WTC11 (cell line): ENCODE measurements at places on chromosomes 11 and 22. TPM values are rescaled to one million over a fixed set of nuclear protein-coding genes. Genes with fewer than 3 reads are reported as not detected.

SLC15A3 gene
- total RNA-seq = 10.2 to 12.1 TPM (median 11.5 TPM) in 3 replicates

SESN3 gene
- total RNA-seq = 34.9 to 38.2 TPM (median 35.1 TPM) in 3 replicates

ENDOD1 gene
- total RNA-seq = 2.6 to 3.3 TPM (median 3.2 TPM) in 3 replicates

POLD3 gene
- total RNA-seq = 21.9 to 24.1 TPM (median 23.4 TPM) in 3 replicates

NXPE2 gene
- total RNA-seq = not detected in 3 replicates

TNNI2 gene
- total RNA-seq = 0.41 TPM in 1 of 3 replicates, not detected in the others

STIP1 gene
- 291 to 296 TPM (median 296 TPM) in 3 replicates for total RNA-seq

TRIM29 gene
- total RNA-seq = 0.11 to 0.39 TPM (median 0.27 TPM) in 3 replicates

OR51E2 gene
- total RNA-seq = not detected in 3 replicates

ACR gene
- total RNA-seq = 0.18 to 0.55 TPM (median 0.46 TPM) in 3 replicates

ALX4 gene
- total RNA-seq = not detected in 3 replicates

C22orf31 gene
- total RNA-seq = not detected in 3 replicates

CYP2D6 gene
- total RNA-seq = 1.4 to 1.7 TPM (median 1.6 TPM) in 3 replicates

POU2AF2 gene
- total RNA-seq = not detected in 3 replicates

LGALS1 gene
- 17.3 to 23.5 TPM (median 19.2 TPM) in 3 replicates for total RNA-seq

KRTAP5-4 gene
- not detected in 3 replicates for total RNA-seq

HSPB2 gene
- total RNA-seq = 0.33 to 0.62 TPM (median 0.55 TPM) in 3 replicates

ZC3H12C gene
- 2.4 to 3.1 TPM (median 2.8 TPM) in 3 replicates for total RNA-seq

F2 gene
- 0.50 to 0.82 TPM (median 0.73 TPM) in 3 replicates for total RNA-seq

SMC1B gene
- 0.07 to 0.18 TPM (median 0.11 TPM) in 3 replicates for total RNA-seq

UEVLD gene
- total RNA-seq = 6.7 to 8.6 TPM (median 7.5 TPM) in 3 replicates

NCAPH2 gene
- total RNA-seq = 69.8 to 78.4 TPM (median 70.3 TPM) in 3 replicates

PRG3 gene
- not detected in 3 replicates for total RNA-seq

TSGA10IP gene
- 3.4 to 4.5 TPM (median 4.1 TPM) in 3 replicates for total RNA-seq

ARVCF gene
- total RNA-seq = 58.3 to 65.4 TPM (median 61.3 TPM) in 3 replicates

ZNRF3 gene
- total RNA-seq = 20.6 to 25.4 TPM (median 21.6 TPM) in 3 replicates

OR51B4 gene
- total RNA-seq = not detected in 3 replicates

VSIG2 gene
- 0.46 to 0.79 TPM (median 0.71 TPM) in 3 replicates for total RNA-seq

RIN1 gene
- 4.7 to 5.5 TPM (median 5.0 TPM) in 3 replicates for total RNA-seq

HOATZ gene
- total RNA-seq = not detected in 3 replicates

SAC3D1 gene
- 22.2 to 26.2 TPM (median 22.8 TPM) in 3 replicates for total RNA-seq

NR1H3 gene
- total RNA-seq = 26.3 to 31.1 TPM (median 29.9 TPM) in 3 replicates

MMP27 gene
- not detected in 3 replicates for total RNA-seq

PKDREJ gene
- total RNA-seq = 0.02 to 0.07 TPM in 2 of 3 replicates, not detected in the other

FAM180B gene
- 0.16 to 0.28 TPM in 2 of 3 replicates, not detected in the other for total RNA-seq

EML3 gene
- total RNA-seq = 45.5 to 54.7 TPM (median 51.1 TPM) in 3 replicates

BCO2 gene
- 0.48 to 1.3 TPM (median 1.0 TPM) in 3 replicates for total RNA-seq

HMOX1 gene
- 11.1 to 12.1 TPM (median 11.1 TPM) in 3 replicates for total RNA-seq

EHF gene
- 0.16 to 0.60 TPM (median 0.46 TPM) in 3 replicates for total RNA-seq

TBX1 gene
- 7.9 to 12.8 TPM (median 9.3 TPM) in 3 replicates for total RNA-seq

TRIM48 gene
- not detected in 3 replicates for total RNA-seq

KRTAP5-8 gene
- total RNA-seq = not detected in 3 replicates

APOBEC3B gene
- 4.0 to 7.5 TPM (median 6.4 TPM) in 3 replicates for total RNA-seq

PATL1 gene
- 27.6 to 30.5 TPM (median 29.9 TPM) in 3 replicates for total RNA-seq

CRYBB2 gene
- total RNA-seq = 0.28 TPM in 1 of 3 replicates, not detected in the others

BIK gene
- total RNA-seq = 3.0 to 3.9 TPM (median 3.2 TPM) in 3 replicates

OR2AT4 gene
- total RNA-seq = 0.02 TPM in 1 of 3 replicates, not detected in the others

DNAJC24 gene
- 14.6 to 17.8 TPM (median 15.4 TPM) in 3 replicates for total RNA-seq

OR52J3 gene
- not detected in 3 replicates for total RNA-seq

MYRF gene
- total RNA-seq = 4.9 to 5.9 TPM (median 5.2 TPM) in 3 replicates

RTN4RL2 gene
- 13.8 to 15.5 TPM (median 14.3 TPM) in 3 replicates for total RNA-seq

ST3GAL4 gene
- 12.8 to 17.3 TPM (median 14.3 TPM) in 3 replicates for total RNA-seq

CNTN5 gene
- 0.07 TPM in 1 of 3 replicates, not detected in the others for total RNA-seq

CHADL gene
- total RNA-seq = 1.2 to 1.7 TPM (median 1.5 TPM) in 3 replicates

GTSE1 gene
- 45.4 to 56.1 TPM (median 45.4 TPM) in 3 replicates for total RNA-seq

PRR5 gene
- 12.3 to 15.6 TPM (median 13.6 TPM) in 3 replicates for total RNA-seq
